Epithelial cell of umbilical artery (primary cell): ENCODE measurements at places on chromosomes 1 and 21. TPM values are rescaled to one million over a fixed set of nuclear protein-coding genes. Genes with fewer than 3 reads are reported as not detected.

ENO1 gene
- 1,917 and 2,330 TPM in 2 replicates for total RNA-seq

KCNJ9 gene
- total RNA-seq, result not detected in 2 replicates

PRDM16 gene
- total RNA-seq, result 1.9 and 2.7 TPM in 2 replicates

TMPRSS2 gene
- not detected in 2 replicates for total RNA-seq

AMY1C gene
- total RNA-seq, result not detected in 2 replicates

AIRE gene
- total RNA-seq, result under 0.01 and 0.15 TPM in 2 replicates

PDZK1IP1 gene
- not detected in 2 replicates for total RNA-seq

TMEM52 gene
- not detected in 2 replicates for total RNA-seq
